Ovary (tissue), 10 donors: ENCODE measurements at places on chromosomes 4 and X. TPM values are rescaled to one million over a fixed set of nuclear protein-coding genes. Genes with fewer than 3 reads are reported as not detected.

PCDH18 gene
- total RNA-seq: 15.2 TPM

GLRA3 gene
- not detected for total RNA-seq

F8A1 gene
- 16.9 TPM for total RNA-seq

GYG2 gene
- 5.4 TPM for total RNA-seq

USP17L11 gene
- total RNA-seq: not detected

PRICKLE3 gene
- total RNA-seq: 11.5 TPM

KLHL13 gene
- 13.2 TPM for total RNA-seq

MXRA5 gene
- total RNA-seq: 3.9 TPM

ASB5 gene
- not detected for total RNA-seq

SLITRK2 gene
- 0.24 TPM for total RNA-seq

GPC3 gene
- total RNA-seq: 12.1 TPM

LEF1 gene
- total RNA-seq: 30.1 TPM

PPEF2 gene
- not detected for total RNA-seq

UGT2B17 gene
- 0.26 TPM for total RNA-seq

USP27X gene
- 4.8 TPM for total RNA-seq

GLUD2 gene
- total RNA-seq: 0.57 TPM

CD38 gene
- total RNA-seq: 0.83 TPM

DNA sequence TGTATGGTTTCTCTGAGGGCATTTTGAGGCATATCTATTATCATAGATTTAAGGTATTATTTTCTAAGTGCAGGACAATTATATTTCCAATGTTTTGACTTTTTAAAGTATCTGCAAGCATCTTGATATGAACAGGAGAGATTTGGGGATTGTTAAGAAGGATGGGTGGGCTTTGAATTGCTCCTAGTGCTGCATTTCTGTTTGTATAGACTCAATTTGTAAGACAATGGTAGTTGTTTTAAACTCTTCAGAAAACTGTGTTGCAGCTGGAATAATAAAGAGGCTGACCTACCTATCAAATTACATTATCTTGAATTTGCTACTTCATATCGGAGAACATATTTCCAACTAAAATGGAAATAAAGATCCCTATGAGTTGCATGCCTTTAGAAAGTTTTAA lies 570.3 kb downstream of the ADGRL3 start:
- DNase-seq: no peak

- no peak for DNase-seq
These were observed 270.3 kb upstream of the HS3ST1 start for GRCh38 chr4:11698846-11699590.

DNA sequence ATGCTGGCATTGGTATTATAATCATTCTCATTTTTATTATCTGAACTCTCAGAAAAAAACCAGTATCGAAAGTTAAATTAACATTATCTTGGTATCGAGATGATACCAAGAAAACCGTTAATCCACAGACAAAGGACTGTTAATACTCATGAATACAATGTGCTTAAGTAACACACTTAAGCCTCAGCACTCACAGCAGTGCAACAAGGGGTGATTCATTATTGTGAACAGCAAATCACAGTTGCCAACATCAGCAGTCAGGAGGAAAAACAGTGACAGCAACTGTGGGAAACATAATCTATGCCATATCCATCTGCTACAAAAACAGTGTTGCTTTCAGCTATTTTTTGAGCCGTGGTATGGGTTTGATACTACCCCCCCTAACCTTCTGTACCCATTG lies 210.9 kb upstream of the ATOH1 start:
- DNase-seq: no peak

DNA sequence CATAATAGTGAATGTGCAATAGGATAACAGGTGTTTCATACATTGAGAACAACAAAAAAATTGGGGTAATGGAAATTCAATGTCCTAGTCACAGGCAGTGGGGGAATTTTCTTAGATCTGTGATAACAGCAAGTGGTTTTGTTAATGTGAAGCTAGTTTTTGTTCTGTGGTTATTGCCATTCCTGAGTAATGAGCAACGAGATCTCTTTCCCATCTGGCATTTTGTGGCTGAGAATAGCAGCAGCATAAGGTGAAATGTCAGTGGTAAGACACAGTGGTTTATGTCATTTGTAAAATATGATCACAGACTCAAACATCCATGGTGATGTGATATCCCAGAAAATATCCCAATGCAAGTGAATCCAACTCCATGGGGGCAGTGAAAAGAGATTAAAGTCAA lies 497.5 kb downstream of the KCNIP4 start:
- no peak for DNase-seq

- DNase-seq: no peak
These were observed 105.8 kb upstream of the DCLK2 start for GRCh38 chr4:149972407-149972806.

- peak; percentile 35 for DNase-seq
These were observed 36.0 kb downstream of the ARHGAP6 start for GRCh38 chrX:11629593-11630211.

DNA sequence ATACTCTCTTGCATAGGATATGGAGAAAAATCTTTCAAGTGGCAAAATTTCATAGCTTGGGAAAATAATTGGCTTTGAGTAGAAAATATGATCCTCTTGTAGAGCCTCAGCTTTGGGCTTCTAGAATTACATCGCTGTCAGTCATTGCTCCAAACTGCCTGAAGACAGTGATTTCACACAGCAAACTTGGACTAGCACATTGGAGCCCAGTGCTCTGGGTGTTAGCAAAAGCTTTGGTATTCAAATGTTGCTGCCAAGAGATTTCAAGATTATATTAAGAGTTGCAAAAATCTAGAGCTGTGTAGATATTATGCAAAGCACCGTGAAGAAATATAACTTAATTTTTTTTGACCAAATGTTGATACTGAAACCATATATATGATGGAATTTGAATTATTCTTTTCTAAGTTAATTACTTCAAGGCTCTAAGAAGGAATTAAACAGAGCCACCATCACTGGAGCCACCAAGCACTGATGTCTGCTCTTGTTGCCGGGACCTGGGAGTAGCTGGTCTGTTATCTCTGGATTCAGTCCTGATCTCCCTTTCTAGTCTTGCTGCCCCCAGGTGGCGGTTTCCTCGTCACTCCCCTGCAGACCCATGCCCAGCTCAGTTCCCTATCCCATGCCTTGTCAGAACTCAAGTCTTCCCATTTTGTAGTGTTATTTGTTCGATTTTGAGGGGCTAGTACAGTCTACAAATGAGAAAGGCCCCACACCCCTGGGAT lies 260.7 kb upstream of the SFRP2 start:
- DNase-seq: no peak

DNA sequence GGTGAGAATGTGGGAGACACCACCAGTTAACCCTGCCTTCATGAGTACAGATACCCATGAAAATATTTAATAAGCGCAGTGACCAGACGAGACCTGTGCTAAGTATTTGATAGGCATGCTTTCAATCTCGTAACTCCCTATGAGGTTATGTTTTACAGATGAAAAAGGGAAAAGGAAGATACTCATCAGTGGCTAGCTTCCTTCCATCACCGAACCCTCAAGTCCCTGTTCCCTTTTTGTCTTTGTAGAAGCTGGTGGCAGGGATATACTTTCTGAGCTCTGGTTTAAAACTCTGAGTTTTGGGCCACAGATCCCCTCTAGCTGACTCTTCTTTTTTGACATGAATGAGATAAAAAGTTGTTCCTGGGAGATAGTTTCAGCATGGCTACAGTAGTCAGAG lies 26.3 kb downstream of the AFF1 start:
- DNase-seq: no peak

DNA sequence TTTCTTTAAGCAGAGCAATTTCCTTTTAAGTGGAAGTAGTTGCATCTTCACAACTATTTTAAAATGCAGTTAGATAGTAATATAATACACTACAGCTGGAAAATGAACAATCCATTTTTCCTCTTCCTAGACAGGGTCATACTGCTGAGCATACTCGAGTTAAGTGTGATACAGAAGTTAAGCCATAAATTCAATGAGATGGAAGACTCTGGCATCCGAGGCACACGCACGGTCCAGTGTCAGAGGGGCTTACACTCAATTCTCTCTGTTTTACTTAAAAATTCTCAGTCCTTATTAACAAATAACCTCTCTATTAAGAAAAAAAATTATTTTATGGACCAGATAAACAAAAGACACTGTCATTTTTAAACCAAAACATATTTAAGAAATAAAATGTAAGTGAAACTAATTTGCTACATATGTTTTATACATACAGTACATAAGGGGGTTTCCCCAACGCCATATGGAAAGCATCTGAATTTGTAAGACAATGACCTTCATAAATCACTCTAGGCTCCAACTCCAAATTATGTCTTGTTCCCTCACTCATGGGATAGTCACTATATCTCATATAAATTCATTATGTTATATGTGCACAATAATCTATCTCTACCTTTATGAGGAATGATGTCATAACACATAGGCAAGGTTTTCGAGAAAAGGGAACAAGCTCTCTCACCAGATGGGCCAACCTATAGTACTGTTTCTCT lies 315.3 kb downstream of the PAPSS1 start:
- DNase-seq: no peak

GRCh38 chrX:149762696-149763614 lies 10.9 kb upstream of the HSFX1 start:
- no peak for DNase-seq

DNA sequence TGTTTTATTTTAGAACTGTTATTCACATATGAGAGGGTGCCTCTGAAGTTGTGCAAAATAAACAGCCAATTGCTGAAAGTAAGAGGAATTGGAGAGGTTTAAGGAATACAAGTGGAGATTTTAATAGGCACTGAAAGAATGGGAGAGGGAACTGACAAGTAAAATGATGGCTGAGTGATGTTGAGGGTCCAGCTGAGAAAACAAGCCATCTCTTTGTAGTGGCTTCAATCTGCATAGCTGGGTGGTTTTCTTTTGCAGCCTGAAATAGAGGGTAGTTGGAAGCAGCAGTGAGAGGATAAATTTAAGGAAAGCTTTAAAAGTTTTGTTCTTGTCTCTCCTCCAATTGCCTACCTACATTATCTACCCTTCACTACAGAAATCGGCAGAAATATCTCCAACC lies 106.7 kb upstream of the DGKK start:
- DNase-seq: no peak

- DNase-seq: no peak
These were observed 5.1 kb downstream of the UPRT start for GRCh38 chrX:75278991-75279390.

GRCh38 chr4:134533068-134533467 lies 331.5 kb upstream of the PABPC4L start:
- DNase-seq: no peak

DNA sequence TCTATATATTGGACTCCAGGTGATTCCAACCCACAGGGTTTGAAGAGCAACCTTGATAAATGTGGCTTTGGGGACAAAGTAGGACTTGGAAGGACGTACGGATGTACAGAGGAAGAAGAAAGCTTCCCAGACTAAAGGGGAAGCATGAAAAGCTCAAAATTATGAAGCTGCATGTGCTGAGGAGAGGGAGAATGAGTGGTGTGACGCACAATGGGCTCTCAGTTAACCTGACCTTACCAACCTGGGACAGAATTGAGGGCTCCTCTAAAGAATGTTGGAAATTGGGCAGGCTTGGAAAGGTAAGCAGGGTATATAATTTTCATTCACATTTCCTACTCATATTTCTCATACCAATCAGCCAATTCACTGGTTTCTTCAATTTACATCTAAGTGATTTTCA lies 10.5 kb upstream of the TIGD2 start:
- DNase-seq: no peak

DNA sequence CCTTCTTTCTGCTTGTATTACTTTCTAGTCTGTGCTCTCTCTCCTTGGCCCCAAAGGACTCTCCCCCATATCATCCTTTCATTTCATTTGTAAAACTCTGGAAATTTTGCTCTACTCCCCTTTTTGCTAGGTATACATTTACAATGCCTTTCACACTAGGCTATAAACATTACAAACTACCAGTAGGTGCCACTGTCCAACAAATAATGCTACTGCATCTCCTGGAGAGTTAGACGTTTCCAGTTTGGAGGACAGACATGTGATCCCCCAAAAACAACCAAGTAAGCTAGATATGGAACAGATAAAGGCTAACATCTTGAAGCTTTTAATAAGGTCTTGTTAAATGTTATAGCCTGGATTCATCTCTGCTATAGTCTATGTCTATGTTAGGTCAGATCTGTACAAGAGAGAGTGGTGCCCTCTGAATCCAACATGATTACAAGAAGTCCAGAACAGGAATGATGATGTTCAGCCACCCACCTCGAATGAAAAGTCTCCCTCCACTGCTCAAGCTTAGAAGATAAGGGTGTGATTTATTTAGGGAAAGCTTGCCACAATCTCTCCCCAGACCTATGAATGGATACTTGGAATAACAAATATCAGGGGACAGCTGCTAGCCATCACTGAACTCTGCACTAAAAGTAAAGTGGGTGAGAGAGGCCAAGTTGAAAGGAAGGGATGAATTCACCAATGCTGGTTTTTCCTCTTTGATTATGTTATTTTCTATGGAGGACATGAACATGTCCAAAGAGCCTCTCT lies 14.3 kb downstream of the CBR4 start:
- no peak for DNase-seq

GRCh38 chr4:38730830-38731646 lies 51.8 kb downstream of the TLR10 start:
- DNase-seq: peak; percentile 88

DNA sequence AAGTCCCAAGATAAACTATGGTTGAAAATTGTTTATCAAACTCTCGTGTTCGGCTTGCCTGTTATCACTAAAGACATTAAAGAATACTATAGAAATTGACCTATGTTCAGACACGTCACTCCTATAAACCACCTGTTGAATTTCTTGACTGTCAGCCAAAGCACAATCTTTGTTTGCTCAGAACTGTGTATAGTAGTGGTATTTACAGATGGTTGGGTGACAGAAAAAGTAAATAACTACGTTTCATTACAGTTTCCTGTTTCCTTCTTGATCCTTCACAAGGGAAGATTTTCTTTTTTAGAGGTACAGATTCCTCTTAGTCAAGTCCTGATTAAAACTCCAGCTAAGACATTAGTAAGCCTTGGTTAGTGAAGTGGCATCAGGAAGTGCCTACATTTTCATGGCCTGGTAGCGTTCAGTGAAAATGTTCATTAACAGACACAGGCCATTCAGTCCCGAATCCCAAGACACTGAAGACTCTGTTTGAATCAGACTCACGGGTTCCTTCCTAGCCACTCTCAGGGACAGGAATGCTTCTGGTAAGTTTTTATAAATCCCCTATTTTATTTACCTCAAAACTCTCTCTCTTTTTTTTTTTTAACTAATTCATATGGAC lies at the start of gene SMIM31:
Gene SMIM31 (plus strand): TSS at position 259 of the 616 bp plus-strand sequence. CDS start 16,313 bp downstream, outside the sequence.
- no peak for DNase-seq

GRCh38 chr4:124596816-124597215 lies 115.7 kb downstream of the ANKRD50 start:
- no peak for DNase-seq

- DNase-seq: no peak
These were observed 372.3 kb upstream of the F9 start for GRCh38 chrX:139158256-139158655.

GRCh38 chr4:51918251-51918650 lies 75.3 kb downstream of the DCUN1D4 start:
- DNase-seq: no peak

DNA sequence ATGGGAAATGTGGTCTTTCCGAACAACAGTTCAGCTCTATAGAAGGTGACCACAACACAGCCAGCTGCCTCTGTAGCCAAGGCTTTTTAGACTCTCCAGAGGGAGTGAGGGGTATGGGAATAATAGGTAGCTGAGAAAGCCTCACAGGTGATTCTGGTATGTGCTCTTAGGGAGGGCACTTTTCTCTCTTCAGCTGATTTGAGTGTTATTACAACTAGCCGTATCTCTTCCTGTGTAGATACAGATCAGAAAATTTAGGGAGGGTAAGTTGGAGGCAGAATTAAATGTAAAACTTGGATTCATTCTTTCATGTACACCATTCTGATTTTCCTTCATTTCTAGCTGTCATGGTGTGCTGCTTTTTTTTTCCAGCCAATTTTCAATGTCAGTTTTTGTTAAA lies 154.9 kb downstream of the BMPR1B start:
- no peak for DNase-seq
